Nasal cavity respiratory epithelium epithelial cell of viscerocranial mucosa (primary cell): ENCODE measurements at places on chromosomes 3 and 15. TPM values are rescaled to one million over a fixed set of nuclear protein-coding genes. Genes with fewer than 3 reads are reported as not detected.

CYP1A2 gene
- total RNA-seq = not detected in 2 replicates

XYLB gene
- 2.1 and 4.6 TPM in 2 replicates for total RNA-seq

ADCY5 gene
- total RNA-seq = not detected in 2 replicates

PRR23B gene
- not detected in 2 replicates for total RNA-seq

RTP1 gene
- not detected in 2 replicates for total RNA-seq

HLTF gene
- total RNA-seq = 15.4 and 22.1 TPM in 2 replicates

CHRFAM7A gene
- total RNA-seq = 0.36 TPM in 1 of 2 replicates, not detected in the other

U2SURP gene
- 56.4 and 81.9 TPM in 2 replicates for total RNA-seq

DUOXA2 gene
- total RNA-seq = not detected in 2 replicates

MINAR1 gene
- total RNA-seq = 0.34 and 0.43 TPM in 2 replicates

PLCB2 gene
- 0.14 TPM in 1 of 2 replicates, not detected in the other for total RNA-seq

PIAS1 gene
- 6.5 and 16.5 TPM in 2 replicates for total RNA-seq

GABRB3 gene
- 0.34 and 5.4 TPM in 2 replicates for total RNA-seq

C3orf49 gene
- total RNA-seq = not detected in 2 replicates

FSIP1 gene
- total RNA-seq = 8.9 and 38.4 TPM in 2 replicates

CD276 gene
- 16.4 and 71.6 TPM in 2 replicates for total RNA-seq

TRIM42 gene
- not detected in 2 replicates for total RNA-seq

TRH gene
- not detected in 2 replicates for total RNA-seq

CFAP92 gene
- 0.34 and 0.36 TPM in 2 replicates for total RNA-seq

ITIH4 gene
- 0.34 and 2.5 TPM in 2 replicates for total RNA-seq

ADAMTS17 gene
- 0.64 and 1.0 TPM in 2 replicates for total RNA-seq

CACNA2D2 gene
- total RNA-seq = under 0.01 TPM in 1 of 2 replicates, not detected in the other

MYO5A gene
- 56.9 and 60.5 TPM in 2 replicates for total RNA-seq

RASGRP1 gene
- total RNA-seq = 0.34 and 0.50 TPM in 2 replicates

GHRL gene
- total RNA-seq = not detected in 2 replicates

PPP1R14D gene
- total RNA-seq = not detected in 2 replicates

CHRNA3 gene
- not detected in 2 replicates for total RNA-seq

SERPINI2 gene
- total RNA-seq = not detected in 2 replicates

DLG1 gene
- 83.7 and 231 TPM in 2 replicates for total RNA-seq

GPX1 gene
- total RNA-seq = 266 and 358 TPM in 2 replicates

MAP1A gene
- total RNA-seq = under 0.01 and 1.9 TPM in 2 replicates

PLIN1 gene
- total RNA-seq = 0.34 and 0.43 TPM in 2 replicates

COPS2 gene
- total RNA-seq = 37.9 and 65.0 TPM in 2 replicates

SNUPN gene
- 19.8 and 23.8 TPM in 2 replicates for total RNA-seq

VGLL3 gene
- total RNA-seq = 7.5 and 14.7 TPM in 2 replicates

CEMIP gene
- 1.0 and 3.6 TPM in 2 replicates for total RNA-seq

LTF gene
- total RNA-seq = under 0.01 TPM in 2 replicates

TLE3 gene
- total RNA-seq = 30.4 and 86.7 TPM in 2 replicates

TTLL13 gene
- under 0.01 and 0.07 TPM in 2 replicates for total RNA-seq

NRROS gene
- 0.07 TPM in 1 of 2 replicates, not detected in the other for total RNA-seq

RPSA gene
- 929 and 2,581 TPM in 2 replicates for total RNA-seq

CCK gene
- 0.50 and 4.8 TPM in 2 replicates for total RNA-seq

CISH gene
- 1.0 and 3.8 TPM in 2 replicates for total RNA-seq

TMEM62 gene
- 18.8 and 21.2 TPM in 2 replicates for total RNA-seq

SLC49A4 gene
- total RNA-seq = 33.5 and 46.6 TPM in 2 replicates

ZNF662 gene
- 1.2 and 1.7 TPM in 2 replicates for total RNA-seq

SPATA12 gene
- not detected in 2 replicates for total RNA-seq

SLC28A2 gene
- not detected in 2 replicates for total RNA-seq

PTPN9 gene
- total RNA-seq = 14.4 and 29.5 TPM in 2 replicates
